H7 (cell line): ENCODE measurements at places on chromosomes 1 and 21.
A peak's percentile ranks its signal among the peaks of the same experiment; 100 is the strongest.

DNA sequence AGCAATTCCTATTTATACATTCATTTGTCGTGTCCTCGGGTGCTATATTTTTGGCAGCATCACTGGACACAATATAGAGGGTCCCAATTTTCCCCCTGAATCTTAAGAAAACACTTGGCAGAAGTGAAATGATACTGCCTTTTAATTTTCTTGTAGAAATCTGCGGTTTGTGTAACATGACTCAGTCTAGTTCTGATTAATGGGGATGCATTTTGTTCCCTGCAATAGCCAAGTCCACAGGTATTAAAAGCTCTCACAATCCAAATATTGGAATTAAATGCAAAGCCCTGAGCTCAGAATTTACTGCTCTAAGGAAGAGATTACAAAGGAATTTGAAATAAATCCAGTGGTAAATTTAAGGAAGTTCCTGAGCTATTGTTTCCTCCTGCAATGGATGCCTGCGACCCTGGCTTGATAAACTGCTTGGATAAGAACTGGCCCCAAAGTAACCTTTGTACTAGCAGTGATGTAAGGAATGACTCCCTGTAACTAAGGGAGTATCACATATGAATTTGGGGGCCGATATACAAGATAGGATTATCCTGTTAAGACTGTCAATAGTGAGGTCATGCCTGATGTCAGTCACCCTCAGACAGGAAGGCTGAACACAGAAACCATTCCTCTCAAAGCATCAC is 349.7 kb upstream of the C1orf87 start:
- no peak for DNase-seq

DNA sequence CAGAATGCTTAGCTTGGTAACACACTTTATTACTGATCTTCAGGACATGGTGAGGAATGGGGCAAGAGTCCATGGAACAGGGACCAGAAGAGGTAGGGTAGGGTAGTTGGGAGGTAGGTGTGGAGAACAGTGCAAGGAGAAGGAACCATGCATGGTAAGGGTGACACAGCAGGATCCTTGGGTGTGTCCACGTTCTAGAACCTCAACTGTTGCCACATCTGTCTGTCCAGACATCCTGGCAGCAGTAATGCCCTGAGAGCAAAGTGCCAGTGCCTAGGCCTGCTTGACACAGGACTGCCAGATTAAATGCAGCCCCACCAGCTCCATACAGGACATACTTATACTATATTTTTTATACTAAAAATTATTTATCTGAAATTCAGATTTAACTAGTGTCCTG is 13.9 kb downstream of the DMAP1 start:
- DNase-seq, result peak; percentile 13

DNA sequence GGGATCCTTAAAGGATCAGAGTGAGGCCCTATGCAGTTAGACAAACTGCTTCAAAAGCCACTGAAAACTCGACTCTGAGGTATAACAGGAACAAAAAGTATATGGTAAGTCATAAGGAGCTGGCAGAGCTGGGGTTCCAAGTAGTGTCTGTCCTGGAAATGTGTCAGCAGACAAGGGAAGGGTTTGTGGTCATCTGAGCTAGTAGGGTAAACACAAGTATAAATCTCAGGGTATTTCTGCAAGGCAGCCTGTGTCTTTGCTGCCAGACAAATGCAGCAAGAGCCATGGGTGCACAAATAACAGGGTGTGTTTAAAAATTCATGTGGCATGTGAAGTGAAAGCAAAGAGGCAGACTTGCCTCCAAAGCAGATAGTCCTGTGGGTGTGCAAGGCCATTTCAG is 759.0 kb upstream of the ADAMTS5 start:
- no peak for DNase-seq

- DNase-seq, result peak; percentile 89
Observed at GRCh38 chr1:228445843-228446650, 29.4 kb upstream of the TRIM17 start.

GRCh38 chr1:104973516-104973915 is 1223.8 kb downstream of the AMY1C start:
- no peak for DNase-seq

DNA sequence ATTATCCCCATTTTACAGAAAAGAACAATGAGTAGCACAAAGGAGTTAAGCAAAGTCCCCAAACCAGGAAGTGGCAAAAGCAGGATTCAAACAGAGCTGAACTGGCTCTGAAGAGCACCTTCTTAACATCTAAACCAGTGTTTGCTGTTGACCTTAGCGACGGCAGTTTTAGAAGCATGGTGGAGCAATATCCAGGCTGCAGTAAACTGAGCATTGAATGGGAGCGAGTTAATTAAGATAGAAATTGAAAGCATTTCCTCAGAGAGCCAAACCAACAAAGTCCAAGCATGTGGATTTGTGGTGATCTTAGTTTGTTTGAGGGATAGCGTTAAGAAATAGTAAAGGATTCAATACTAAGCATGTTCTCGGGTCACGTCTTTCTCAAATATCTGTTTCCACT is 13.4 kb upstream of the ZNF281 start:
- DNase-seq, result no peak

- DNase-seq, result no peak
Observed at GRCh38 chr1:111955755-111956154, 33.7 kb downstream of the KCND3 start.

GRCh38 chr21:29368906-29369305 is 70.2 kb downstream of the BACH1 start:
- DNase-seq, result no peak

DNA sequence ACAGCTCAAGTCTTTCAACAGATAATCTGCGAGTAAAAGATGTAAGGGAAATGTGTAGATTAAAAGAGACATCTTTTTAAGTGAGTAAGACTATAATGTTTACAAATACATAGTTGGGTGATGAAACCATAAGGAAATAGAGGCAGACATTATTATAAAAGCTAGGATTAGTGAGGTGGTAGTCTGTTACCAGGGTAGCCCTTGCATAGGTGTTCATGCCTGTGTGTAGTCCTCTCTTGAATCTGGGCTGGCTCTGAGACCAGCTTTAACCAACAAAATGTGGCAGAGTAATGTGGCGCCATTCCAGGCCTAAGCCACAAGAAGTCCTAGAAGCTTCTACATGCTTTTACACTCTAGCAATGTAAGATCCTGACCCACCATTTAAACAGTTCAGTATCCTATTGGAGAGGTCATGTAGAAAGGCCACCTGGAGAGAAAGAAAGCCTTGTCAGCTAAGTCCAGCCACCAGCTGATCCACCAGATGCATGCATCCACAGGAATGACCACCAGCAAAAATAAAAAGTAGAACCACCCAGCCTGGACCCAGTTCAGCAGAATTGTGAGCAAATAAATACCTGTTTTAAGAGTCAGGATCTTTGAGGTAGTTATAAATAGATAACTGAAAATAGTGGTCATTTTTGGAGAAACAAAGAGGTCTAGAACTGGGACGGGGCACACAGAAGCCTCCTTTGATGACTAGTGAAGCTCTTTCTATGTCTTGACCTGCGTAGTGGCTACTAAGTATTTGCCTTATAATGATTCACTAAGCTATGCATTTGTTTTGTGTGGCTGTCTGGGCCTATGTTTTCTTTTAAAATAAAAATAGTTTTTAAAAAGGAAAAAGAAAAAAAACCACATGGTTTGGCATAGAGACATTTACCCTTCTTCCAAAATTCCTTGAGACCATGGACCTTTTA is 8.1 kb downstream of the NIBAN1 start:
- DNase-seq, result no peak

- DNase-seq, result peak; percentile 32
Observed at GRCh38 chr1:237562242-237562823, 328.4 kb downstream of the ZP4 start.

DNA sequence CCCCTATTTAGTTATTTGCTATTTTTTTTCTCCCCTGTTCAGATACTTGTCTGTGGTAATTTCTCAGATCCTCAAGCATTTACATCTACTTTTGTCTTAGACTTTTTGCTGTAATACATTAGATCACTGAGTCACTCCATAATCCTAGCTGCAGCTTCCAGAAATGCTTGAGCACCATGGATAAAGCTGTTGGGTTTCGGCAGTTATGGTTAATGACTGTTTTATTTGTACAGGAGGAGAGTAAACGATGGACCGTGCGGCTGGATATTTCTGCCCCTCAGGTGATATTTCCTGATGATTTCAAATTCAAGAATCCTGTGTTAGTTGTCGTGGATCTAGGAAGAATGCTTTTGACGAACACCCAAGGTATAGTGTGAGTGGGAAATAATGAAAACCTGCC is 42.9 kb downstream of the VPS13D start:
- no peak for DNase-seq

- DNase-seq, result no peak
Observed at GRCh38 chr1:247442164-247442563, 15.7 kb downstream of the OR2B11 start.

DNA sequence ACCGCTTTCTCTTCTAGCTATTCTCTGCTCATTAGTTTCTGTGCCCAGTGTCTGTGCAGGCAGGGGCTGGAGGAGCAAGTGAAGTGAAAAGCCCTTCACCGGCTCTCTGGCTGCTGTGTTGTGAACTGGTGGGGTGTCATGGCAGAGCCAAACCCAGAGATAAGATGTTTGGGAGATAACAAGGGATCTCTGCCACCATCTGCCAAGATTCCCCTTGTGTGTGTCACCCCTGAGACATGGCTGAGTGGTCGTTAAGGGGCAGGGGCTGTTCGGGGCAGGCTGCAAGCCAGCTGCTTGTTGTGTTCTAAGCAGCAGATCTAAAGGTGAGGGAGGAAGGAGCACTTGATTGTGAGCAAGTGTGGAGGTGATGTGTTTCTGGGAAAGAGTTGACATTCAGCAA is 24.5 kb downstream of the CNIH3 start:
- no peak for DNase-seq

GRCh38 chr1:179706339-179706941 is 36.7 kb upstream of the FAM163A start:
- DNase-seq, result peak; percentile 60

- peak; percentile 72 for DNase-seq
Observed at GRCh38 chr1:38558055-38558454, 301.5 kb downstream of the RRAGC start.
